ENCODE measurements at places on chromosomes 1 and 21.

DNA sequence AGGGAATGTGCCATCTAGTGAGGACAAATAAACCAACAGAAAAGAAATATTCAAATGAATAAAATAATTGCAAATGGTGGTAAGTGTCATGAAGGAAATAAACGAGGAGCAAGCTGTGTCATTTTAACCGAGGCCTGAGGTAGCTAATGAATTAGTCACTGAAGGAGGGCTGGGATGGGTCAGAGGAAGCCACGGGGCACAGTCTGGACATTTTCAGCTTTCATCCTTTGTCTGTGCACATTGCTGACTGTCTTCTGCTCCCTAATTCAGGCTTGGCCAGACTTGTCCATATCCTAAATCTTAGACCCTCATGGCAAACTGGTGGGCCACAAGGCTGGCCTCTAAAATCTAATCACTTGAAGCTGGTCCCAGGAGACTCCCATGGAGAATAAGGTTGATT, 138.4 kb downstream of the RHOU start:
- no peak for DNase-seq

DNA sequence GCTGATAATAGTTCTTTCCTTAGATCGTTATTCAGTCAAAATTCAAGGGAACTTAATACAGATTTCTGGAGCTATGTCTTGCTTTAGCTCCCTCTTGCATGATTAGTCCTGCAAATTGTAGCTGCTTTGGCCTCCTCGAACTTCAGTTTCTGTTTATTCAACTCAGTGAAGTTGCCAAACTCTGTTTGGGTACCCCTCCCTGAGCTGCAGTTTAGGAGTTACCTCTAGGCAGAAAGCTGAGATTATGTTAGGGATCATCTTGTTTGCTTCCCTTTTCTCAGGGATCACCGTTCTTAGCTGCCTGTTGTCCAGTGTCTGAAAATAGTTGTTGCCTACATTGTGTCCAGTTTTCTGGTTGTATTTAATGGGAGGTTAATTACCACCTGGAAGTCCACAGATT, 43.5 kb downstream of the SNX27 start:
- DNase-seq, result no peak

- no peak for DNase-seq
These were observed 265.6 kb downstream of the PBX1 start for GRCh38 chr1:164824542-164824941.

GRCh38 chr1:247118946-247119446, 14.8 kb upstream of the ZNF669 start:
- no peak for DNase-seq

DNA sequence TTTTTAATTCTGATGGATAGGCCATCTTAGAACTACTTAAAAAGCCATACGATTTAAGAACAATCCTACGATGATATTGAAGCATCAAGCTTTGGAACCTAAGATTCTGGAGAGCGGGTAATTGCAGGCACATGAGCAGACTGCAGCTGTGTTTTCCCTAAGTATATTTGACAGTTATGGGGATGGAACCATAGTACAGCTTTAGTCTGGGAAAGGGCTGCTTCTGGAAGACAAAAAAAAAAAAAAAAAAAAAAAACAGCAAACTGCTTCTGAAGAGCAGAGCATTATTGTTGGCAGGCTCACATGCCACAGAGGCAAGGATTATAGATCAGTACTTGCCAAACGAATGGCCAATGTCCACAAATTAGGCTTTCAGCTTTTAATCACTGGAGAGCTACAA, 1618.7 kb downstream of the AMY1C start:
- peak; percentile 29 for DNase-seq

DNA sequence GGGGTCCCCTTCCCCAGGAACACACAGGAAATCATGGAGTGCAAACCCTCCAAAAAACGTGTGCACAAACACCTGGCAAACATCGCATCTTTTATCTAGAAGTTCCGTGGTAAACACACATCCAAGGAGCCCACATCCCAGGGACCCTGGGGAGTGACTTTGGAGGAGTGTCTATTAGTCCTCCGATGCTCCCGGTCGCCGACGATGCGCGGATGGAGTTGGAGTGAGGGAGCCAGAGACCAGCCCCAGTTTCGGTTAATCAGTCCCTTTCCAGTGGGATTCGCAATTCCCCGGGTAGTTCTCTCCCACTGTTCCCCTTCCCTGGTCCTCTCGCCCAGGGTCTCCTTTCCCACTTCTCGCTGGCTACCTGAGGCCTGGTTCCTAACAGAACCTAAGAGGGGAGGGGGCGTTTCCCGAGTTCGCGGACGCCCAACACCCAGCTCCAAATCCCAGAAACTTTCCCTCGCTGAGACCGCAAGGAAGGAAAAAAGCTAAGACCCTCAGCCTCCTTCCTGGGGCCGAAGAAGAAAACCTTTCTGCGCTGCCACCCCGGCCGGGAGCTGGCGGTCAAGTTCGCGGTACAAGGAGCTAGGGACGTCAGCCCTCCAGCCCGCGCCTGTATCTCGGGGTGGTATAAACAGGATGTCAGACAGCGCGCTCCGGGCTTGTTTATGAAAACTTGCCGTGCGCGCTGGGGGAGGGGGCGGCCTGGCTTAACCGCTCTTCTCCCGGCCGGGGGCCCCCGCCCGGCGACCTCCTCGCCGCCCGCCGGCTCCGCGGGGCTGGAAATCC, 787 bp downstream of the JAK1 start:
- DNase-seq, result peak; percentile 87

DNA sequence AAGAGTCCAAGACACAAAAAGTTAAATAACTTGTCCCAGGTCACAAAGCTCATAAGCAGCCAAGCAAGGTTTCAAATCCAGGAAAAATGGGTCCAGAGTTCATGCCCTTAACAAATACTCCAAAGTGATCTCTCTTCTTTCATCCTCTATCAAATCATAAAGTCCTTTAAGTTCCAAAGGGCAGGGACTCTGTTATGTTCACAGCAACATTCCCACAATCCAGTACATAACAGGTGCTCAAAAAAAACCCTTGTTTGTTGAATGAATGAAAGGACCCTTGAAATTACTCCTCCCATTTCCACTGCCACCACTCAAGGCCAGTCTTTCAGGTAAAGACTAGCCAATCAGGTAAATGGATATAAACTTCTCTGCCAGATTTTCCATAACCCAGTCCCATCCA, 2.7 kb downstream of the ABL2 start:
- DNase-seq, result no peak

Data from retina (tissue), 1 donor.